ENCODE measurements at places on chromosomes 4 and X.

DNA sequence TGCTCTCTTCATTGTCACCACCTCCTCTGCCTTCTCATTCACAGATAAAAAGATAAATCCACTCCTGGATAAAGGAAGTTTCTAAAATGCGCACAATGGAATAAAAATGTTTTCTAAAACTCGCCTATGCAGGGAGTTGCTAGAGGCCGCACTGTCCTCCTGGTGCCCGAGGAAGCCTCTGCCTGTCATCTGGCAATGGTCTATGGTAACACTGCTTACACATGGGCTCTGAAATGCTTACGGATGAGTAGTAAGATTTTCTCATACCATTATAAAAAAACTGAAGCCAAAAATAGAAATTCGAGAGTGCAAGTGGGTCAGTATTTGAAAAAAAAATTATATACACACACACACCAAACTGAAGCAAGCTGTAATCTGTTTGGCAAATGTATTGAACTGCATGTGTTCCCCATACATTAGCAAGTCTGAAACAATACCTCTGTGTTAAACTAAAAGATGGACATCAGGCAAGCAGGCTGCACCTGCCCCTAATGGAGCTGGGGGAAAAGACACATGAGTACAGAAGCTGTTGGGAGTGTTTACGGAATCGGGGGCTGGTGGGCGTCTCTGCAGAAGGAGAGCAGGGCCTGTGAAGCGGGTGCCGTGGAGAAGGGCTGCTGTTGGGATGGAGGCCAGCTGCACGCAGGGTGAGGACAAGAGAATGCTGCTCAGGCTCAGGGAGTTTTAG is 103.3 kb upstream of the FAT1 start:
- no peak overlapping the region for H3K4me3 ChIP-seq
- H3K4me1 ChIP-seq, result no peaks in the 10 kb centered on the region
- H3K27ac ChIP-seq, result no peak overlapping the region
- H3K36me3 ChIP-seq, result no peaks in the 10 kb centered on the region
- no peak for ATAC-seq

- no peak overlapping the region for H3K27ac ChIP-seq
- ATAC-seq, result no peak
- peaks cover 3% of the 10 kb centered on the region for H3K27me3 ChIP-seq
- no peaks in the 10 kb centered on the region for H3K36me3 ChIP-seq
Measured at GRCh38 chrX:13825178-13825762, 8.4 kb upstream of the GPM6B start.

- no peak overlapping the region for H3K27ac ChIP-seq
- H3K27me3 ChIP-seq, result peaks cover 4% of the 10 kb centered on the region
- ATAC-seq, result no peak
Measured at GRCh38 chr4:37040816-37041215, 203.7 kb upstream of the NWD2 start.

DNA sequence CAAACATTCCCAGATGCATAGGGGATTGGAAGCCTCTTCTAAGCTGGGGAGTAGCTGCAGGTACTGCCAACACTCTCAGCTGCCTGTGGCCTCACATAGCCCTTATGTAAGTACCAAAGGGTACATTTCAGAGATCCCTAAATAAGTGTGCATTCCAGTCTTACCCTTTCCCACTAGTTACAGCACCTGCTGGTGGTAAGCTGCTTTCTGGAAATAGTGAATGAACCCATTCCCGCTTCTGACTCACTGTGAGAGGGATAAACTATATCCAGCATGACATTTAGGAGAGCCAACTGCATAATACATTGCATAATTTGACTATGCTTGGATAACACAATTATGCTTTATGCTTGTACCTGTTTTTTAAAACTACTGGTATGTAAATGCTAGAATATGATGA is 149.0 kb downstream of the FAM13A start:
- no peaks in the 10 kb centered on the region for H3K27me3 ChIP-seq
- ATAC-seq, result no peak
- H3K27ac ChIP-seq, result no peak overlapping the region
- H3K4me1 ChIP-seq, result no peaks in the 10 kb centered on the region
- H3K36me3 ChIP-seq, result no peaks in the 10 kb centered on the region

GRCh38 chr4:5079581-5079980 is 28.3 kb downstream of the STK32B start:
- H3K36me3 ChIP-seq, result no peaks in the 10 kb centered on the region
- H3K4me3 ChIP-seq, result no peak overlapping the region
- H3K4me1 ChIP-seq, result no peaks in the 10 kb centered on the region
- H3K27me3 ChIP-seq, result peaks cover 21% of the 10 kb centered on the region
